Neuronal stem cell (in vitro differentiated cells): ENCODE measurements at places on chromosomes 3 and 15.
A peak's percentile ranks its signal among the peaks of the same experiment; 100 is the strongest.

GRCh38 chr15:91235376-91235775 is 135.3 kb downstream of the SV2B start:
- no peak for DNase-seq

GRCh38 chr3:117104381-117104780 is 394.8 kb downstream of the TUSC7 start:
- no peak for DNase-seq

DNA sequence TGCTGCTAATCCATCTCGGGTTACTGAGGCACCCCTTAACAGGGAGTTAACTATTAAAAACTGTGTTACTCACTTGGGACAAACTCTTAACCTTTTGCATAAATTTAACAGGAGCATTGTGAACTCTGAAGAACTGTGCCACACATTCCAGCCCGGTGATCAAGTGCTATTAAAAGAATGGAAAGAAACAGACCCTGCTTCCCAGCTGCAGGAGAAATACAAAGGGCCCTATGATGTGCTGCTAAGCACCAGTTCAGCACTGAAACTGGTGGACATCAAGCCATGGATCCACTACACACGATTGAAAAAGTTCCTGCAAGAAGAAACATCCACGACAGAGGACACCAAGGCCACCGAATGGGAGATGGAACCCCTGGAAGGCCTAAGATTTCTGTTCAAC is 114.7 kb upstream of the PLCL2 start:
- DNase-seq: no peak

DNA sequence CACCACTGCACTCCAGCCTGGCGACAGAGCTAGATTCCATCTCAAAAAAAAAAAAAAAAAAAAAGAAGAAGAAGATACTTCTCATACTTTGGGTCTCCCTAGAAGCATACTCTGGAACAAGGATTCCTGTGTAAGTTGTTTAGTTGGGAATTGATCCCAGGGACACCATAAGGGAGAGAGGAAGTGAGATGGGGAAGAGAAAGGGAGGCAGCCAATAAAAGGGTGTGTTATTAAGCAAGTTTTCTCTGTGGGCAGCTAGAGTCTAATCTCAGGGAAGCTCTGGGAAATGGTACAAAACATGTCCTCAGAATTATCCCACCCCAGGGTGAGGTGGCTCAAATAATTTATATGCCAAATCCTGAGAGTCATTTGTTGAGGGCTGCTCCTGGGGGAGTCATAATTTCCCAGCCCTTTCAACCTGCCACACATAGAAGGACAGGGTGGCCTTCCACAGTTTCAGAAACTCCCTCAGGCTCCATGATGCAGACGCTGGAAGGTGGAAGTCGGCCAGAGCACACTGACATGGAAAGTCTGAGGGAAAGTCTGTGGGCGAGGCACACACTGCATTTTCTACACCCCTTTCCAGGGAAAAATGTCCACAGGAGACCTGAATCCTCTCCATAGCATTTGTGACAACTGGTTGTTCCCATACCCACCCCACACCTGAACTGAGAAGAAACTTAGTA is 86.4 kb upstream of the SLC4A7 start:
- no peak for DNase-seq

- peak; percentile 33 for DNase-seq
These were observed at the start of gene PTX3 for GRCh38 chr3:157436583-157437291. Gene PTX3 (plus strand): TSS chr3:157436850. CDS start chr3:157436934, 84 bp downstream.

DNA sequence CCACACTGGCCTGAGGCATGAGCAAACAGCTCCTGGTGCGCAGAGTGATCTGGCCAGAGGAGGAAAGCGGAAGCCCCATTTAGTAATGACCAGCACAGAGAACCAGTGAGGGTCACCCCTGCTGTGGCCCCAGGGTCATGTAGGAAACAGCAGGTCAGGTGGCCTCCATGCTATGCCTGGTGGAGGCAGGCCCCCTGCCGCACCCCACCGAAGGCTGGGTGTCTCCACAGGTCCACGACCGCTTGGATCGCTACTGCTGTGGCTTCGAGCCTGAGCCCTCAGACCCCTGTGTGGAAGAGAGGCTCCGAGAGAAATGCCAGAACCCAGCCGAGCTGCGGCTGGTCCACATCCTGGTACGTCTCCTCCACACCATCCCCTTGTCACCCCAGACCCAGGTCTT is 52.6 kb downstream of the POMGNT2 start:
- no peak for DNase-seq

DNA sequence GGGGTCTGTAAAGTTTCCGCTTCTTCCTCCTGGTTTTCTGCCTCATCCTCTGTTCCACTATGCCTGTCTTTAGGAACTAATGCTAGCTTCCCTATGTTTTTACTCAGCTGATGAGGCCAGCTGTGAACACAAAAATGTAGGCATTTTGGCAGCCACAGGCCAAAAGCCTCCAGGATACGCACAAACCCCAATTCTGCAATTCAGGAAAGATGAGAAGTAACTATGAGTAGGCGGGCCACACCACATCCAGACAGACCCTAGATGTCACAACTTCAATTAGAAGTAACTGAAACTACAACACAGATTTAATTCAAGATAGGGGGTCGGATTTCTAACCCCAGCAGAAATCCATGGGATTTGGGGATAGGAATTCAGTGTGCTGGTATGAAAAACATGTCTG is 11.9 kb downstream of the CA12 start:
- DNase-seq: no peak

DNA sequence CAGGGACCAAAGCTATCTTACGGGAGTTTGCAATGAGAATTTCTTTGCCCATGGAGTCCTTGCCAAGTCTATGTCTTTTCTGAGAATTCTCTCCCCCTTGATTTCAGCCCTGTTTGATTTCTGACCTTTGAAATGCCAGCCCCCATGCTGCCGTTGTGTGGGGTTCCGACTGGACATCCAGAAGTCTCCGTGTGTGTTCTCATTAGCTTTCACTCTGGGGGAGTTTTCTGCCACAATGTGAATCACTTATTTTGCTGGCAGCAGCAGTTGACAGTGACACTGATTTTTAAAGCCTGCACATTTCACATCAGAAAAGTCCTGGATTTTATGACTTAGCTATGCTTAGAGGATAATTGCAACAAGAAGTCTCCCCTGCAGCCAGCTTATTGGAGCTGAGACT is 98.4 kb upstream of the CTDSPL start:
- DNase-seq: no peak

DNA sequence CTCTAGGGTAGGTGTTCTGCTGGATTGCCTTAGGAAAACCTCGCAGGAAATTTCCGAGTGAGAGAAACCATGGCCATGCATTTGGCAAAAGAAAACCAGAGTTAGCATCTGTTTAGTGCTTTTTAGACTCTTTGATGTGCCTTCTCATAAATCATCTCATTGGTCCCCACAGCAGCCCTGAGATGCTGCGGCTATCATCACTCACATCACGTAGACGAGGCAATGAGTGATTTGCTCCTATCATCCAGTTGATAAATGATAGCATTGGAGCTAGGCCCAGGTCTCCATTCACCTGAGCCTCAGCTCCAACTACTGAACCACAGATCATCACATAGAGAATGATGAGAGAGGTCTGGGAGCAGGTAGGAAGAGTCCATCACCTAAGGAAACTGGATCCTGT is 111.1 kb downstream of the PDCD6IP start:
- no peak for DNase-seq

DNA sequence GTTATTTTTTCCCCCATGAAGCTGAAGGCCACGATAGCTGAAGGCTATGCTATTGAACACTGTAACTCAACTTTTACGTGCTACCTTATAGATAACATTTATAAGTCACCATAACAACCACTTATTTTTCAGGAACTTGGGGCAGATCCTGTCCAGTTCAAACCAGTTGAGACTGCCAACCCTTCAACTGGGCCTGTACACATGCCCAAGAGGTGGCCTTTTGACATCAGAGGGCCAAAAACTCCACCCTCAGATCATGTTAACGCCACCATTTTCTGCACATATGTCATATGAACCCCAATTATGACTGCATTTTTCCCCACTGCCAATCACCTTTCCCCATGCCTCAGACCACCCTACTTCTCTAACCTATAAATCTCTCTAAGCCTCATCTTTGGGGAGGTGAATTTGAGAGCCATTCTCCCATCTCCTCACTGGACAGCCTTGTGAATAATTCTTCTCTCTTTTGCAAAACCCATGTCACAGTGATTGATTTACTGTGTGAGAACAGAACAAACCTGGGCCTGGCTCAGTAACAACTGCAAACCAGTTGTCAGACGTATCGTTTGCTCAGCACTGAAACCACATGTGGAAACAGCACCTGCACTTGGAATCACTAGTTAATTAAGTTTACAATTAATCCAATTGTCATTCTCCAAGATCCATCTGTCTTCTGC is 42.5 kb downstream of the ZNF445 start:
- no peak for DNase-seq

- no peak for DNase-seq
These were observed 606.6 kb downstream of the TBL1XR1 start for GRCh38 chr3:176590722-176591121.

DNA sequence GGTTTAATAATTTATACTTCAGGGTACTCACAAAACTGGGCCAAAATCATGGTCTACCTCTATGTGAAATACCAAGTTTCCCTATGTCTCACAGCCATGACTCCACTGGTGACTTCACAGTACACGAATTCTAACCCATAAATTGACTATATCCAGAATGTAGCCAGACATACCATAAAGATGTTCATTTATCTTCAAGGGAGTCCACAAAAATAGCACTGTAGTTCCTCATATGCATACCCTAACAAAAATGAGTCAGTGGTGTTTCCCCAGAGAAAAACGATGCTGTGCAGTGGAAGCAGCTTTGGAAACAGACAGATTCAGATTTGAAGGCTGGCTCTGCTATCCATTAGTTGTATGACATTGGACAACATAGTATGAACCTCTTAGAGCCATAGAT is 438.8 kb downstream of the FHIT start:
- no peak for DNase-seq

- no peak for DNase-seq
These were observed 219.8 kb upstream of the TOPAZ1 start for GRCh38 chr3:44021651-44022594.

DNA sequence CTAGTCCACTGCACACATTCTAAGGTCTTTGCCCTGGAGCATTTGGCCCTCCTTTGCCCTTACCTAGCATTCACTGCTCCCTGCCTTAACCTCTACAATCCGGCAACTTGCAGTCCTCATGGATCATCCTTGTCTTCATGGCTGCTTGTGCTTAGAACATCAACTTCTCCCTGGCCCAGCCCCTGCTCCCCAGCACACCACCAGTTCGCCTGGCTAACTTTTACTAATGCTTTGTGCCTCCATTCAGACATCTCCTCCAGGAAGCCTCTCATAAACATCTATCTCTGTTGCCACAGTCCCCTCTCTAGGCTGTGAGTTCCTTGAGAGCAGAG is 57.1 kb downstream of the AAGAB start:
- no peak for DNase-seq

DNA sequence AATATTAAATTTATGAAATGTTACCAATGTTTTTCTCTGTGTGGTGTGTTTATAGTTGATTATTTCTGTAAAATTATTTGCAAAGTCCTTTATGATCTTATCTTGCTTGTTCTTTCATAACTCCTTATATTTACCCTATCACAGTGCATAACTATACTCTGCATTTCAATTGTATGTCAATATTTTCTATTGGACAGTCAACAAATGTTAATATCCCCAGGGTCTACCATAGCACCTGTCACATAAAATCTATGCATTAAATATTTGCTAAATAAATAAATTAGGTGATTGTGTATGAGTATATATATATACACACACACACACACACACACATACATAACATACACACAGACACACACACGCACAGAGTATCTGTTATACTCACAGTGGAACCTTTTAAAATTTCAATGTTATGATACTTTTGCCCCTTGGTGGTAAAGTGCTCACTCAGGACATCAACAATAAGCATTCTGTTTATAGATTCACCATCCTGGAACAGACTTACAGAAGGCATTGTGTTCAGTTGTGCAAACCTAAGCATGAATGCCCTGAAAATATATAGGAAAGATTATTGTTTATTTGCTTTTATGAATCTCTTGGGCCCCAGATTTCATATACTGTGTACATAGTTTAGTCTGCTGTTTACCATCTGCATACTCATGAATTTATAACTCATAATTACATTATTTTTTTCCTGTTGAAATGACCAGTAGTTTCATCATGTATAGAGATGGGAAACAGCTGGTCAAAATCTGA is 443.7 kb downstream of the EPHA6 start:
- no peak for DNase-seq

GRCh38 chr3:177426878-177427495 is 229.7 kb upstream of the TBL1XR1 start:
- no peak for DNase-seq

DNA sequence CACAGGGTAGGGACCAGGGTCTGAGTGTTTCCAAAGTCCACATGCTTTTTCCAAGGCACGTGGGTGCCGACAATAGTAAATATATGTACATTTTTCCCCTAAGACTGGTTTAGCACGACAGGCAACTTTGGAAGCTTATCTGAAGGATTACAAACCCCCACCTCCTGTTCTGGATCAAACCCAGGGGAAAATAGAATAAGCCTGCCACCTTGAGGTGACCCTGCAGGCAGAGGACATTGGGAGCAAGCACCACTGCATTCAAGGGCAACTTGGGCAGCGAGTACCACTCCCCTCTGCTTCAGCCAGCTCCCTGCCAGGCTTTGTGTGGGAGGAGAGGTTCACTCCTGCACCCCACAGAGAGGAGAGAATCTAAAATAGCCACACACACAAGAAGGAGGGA is 44.8 kb downstream of the KBTBD12 start:
- DNase-seq: peak; percentile 20

GRCh38 chr15:85726454-85726853 is 68.3 kb downstream of the KLHL25 start:
- no peak for DNase-seq

GRCh38 chr15:85479071-85479647 is 98.8 kb downstream of the AKAP13 start:
- DNase-seq: no peak

- no peak for DNase-seq
These were observed 131.6 kb upstream of the RASGRP1 start for GRCh38 chr15:38696109-38696727.
